RKO (cell line): ENCODE measurements at places on chromosomes 12 and 14.
A peak's percentile ranks its signal among the peaks of the same experiment; 100 is the strongest.

- DNase-seq, result no peak
These were observed 101.4 kb downstream of the CALM1 start for GRCh38 chr14:90498198-90498597.

DNA sequence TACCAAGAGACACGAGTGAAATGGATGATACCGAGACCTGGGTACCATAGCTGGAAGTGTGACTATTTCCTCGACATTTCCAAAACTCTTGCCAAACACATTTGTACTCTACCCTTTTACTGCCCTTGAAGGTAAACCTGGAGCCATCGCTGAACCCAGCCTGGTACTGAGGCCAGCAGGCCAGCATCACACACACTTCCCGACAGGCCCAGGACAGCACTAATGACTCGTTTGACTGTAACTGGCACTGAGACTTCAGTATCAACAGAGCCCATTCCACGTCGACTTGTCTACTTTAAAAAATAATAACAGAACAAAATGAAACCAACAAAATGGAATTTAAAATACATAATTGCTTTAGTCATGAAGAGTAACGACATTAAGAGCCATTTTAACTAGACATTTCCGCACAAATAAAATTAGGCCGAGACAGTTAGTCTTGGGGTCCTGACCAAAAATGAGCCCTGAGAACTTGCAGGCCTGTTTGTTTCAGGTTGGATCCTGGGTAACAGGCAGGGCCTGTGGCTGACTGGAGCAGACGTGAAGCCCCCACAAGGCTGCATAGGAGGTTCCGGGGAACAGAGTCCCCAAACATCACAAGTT is 94.3 kb downstream of the RIMBP2 start:
- no peak for DNase-seq

GRCh38 chr12:71107936-71108335 is 49.9 kb downstream of the TSPAN8 start:
- DNase-seq, result no peak

- DNase-seq, result peak; percentile 17
These were observed 19.3 kb upstream of the CLEC2D start for GRCh38 chr12:9650151-9650576.

DNA sequence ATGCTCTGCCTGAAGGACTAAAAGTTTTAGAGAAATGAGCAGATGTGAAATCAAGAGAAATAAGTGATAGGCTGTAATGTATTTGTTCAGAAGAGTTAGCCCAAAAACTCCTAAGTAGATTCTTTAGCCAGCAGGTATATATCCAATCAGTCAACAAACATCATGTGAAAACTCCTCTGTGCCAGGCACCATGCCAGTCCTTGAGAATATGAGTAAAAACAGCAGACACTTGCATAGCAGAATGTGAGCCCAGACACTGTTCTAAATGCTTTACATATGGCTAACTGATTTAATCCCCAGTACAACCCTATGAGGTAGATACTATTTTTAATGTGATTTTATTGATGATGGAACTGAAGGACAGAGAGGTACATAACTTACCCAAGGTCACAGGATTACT is 329.8 kb downstream of the PAWR start:
- no peak for DNase-seq

- DNase-seq, result no peak
These were observed 48.4 kb downstream of the FNTB start for GRCh38 chr14:65035049-65035448.

- DNase-seq, result no peak
These were observed 3.1 kb downstream of the HDAC7 start for GRCh38 chr12:47816403-47817271.

DNA sequence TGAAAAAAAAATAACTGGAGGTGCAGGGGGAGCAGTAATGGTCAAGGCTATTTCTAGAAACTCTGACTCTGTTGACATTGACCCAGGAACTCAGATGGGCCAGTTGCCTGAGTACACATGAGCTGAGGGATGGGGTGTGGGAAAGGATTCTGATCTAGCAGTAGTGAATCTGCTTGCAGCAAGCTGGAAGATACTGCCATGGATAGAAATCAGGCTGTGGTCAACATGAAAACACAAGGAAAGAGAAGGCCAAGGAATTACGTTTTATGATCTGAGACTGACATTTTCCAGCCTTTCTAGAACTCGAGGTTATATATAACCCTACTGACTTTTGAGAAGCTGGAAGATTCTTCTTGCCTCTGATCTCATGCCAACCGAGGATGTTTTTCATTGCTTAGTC is 90.0 kb downstream of the ANO6 start:
- no peak for DNase-seq

DNA sequence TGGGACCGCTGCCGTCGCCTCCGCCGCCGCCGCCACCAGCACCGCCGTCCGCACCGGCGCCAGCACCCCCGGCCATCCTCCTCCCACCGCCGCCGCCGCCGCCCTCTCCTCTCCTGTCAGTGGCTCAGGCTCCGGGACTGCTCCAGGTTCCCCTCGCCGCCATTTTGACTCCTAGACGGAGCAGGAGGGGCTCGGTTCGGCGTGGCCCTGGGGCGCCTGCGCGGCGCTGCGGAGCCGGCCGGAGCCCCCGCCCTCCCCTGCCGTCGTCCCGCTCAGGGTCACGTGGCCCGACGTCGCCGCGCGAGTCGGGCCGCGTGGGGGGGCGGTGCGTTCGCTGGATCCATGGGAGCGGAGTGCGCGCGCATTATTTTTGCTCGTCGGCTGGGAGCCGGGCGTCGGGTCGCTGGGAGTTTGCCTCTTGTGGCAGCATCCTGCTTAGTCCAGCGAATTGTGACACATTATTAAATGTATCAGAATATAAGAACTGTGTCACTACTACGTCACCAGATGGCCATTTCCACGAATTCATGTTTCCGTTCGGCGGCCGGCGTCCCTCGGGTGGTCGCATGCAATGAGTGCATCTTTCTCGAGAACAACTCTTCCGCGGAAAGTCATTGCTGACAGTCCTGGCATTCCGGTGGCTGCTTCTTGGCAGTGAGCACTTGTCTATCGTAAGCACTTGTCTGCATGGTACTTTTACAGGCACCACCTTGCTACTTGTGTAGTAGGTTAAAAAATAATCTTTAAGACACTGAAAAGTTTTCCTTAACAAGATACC is at the start of gene BTBD7:
Gene BTBD7, minus strand, starts transcription at position 184 of the 778 bp plus-strand sequence. CDS start 36,985 bp downstream, outside the sequence.
- peak; percentile 98 for DNase-seq
